Diencephalon (tissue), 1 donor: ENCODE measurements at places on chromosomes 13 and 19. TPM values are rescaled to one million over a fixed set of nuclear protein-coding genes. Genes with fewer than 3 reads are reported as not detected.

The RDH8 gene
- not detected for total RNA-seq

The CYSLTR2 gene
- 3.7 TPM for total RNA-seq

The LRCH1 gene
- total RNA-seq, result 13.1 TPM

The ZNF69 gene
- total RNA-seq, result 22.1 TPM

The PSG11 gene
- not detected for total RNA-seq

The CTXN1 gene
- total RNA-seq, result 29.3 TPM

The ASF1B gene
- 1.6 TPM for total RNA-seq

The SIAH3 gene
- 5.3 TPM for total RNA-seq

The UBE2L5 gene
- total RNA-seq, result 0.92 TPM

The TNNT1 gene
- total RNA-seq, result 20.5 TPM

The PDX1 gene
- total RNA-seq, result not detected

The HCST gene
- 0.92 TPM for total RNA-seq

The OR7G1 gene
- not detected for total RNA-seq

The SIGLEC12 gene
- not detected for total RNA-seq

The DAND5 gene
- not detected for total RNA-seq

The TMEM86B gene
- 0.92 TPM for total RNA-seq

The SERTAD1 gene
- total RNA-seq, result 3.5 TPM

The SHKBP1 gene
- total RNA-seq, result 4.6 TPM

The LSM4 gene
- 79.8 TPM for total RNA-seq

The SUGP2 gene
- total RNA-seq, result 97.3 TPM

The LILRB4 gene
- 2.3 TPM for total RNA-seq

The MCEMP1 gene
- total RNA-seq, result not detected

The DPF1 gene
- total RNA-seq, result 43.8 TPM

The NCCRP1 gene
- 0.23 TPM for total RNA-seq

The NXNL1 gene
- total RNA-seq, result not detected

The FUT3 gene
- total RNA-seq, result not detected

The CRX gene
- not detected for total RNA-seq

The FFAR3 gene
- 0.23 TPM for total RNA-seq

The LRFN3 gene
- 21.2 TPM for total RNA-seq

The CHERP gene
- 10.1 TPM for total RNA-seq

The GNG7 gene
- 26.8 TPM for total RNA-seq

The ZNF90 gene
- total RNA-seq, result 3.9 TPM

The BCAM gene
- total RNA-seq, result 7.4 TPM

The SLC17A7 gene
- 1.2 TPM for total RNA-seq

The LRRC63 gene
- total RNA-seq, result 1.8 TPM

The ZNF581 gene
- 7.8 TPM for total RNA-seq

The PPP1R37 gene
- 21.0 TPM for total RNA-seq

The TGFBR3L gene
- not detected for total RNA-seq

The PTGIR gene
- 0.23 TPM for total RNA-seq

The ZNF284 gene
- 9.9 TPM for total RNA-seq

The HMGB1 gene
- total RNA-seq, result 230 TPM

The KLC3 gene
- 1.8 TPM for total RNA-seq

The THSD8 gene
- total RNA-seq, result not detected

The SLC27A5 gene
- total RNA-seq, result 9.5 TPM

The VSTM1 gene
- total RNA-seq, result 0.23 TPM

The VASP gene
- total RNA-seq, result 15.7 TPM

The ZNF616 gene
- 23.3 TPM for total RNA-seq

The CGB5 gene
- not detected for total RNA-seq

The SIGLEC8 gene
- total RNA-seq, result 2.3 TPM

The FFAR2 gene
- total RNA-seq, result 0.23 TPM
